SK-N-SH treated with all-trans-retinoic acid at 6 μM for 48 hours (cell line): ENCODE measurements at places on chromosomes 1 and 21.

DNA sequence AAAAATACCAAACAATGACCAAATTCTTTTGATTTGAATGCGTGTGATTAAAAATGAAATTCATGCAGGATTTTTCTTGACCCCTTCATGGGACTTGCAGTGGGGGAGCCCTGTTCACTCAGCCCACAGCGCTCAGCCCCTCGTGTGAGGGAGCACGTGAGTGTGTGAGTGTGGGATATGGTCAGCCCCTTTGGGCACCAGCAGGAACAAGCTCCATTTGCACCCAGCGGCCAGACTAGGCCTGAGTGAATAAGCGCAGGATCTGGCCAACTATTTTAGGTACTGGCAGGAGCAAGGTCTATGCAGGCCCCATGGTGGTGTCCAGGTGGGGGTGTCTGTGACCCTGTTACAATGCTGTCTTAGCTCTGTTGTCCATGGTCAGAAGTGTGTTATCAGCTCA, 1631.2 kb downstream of the BRINP3 start:
- ATAC-seq = no peak

GRCh38 chr1:201941420-201942128, 4.8 kb downstream of the LMOD1 start:
- ATAC-seq = no peak

DNA sequence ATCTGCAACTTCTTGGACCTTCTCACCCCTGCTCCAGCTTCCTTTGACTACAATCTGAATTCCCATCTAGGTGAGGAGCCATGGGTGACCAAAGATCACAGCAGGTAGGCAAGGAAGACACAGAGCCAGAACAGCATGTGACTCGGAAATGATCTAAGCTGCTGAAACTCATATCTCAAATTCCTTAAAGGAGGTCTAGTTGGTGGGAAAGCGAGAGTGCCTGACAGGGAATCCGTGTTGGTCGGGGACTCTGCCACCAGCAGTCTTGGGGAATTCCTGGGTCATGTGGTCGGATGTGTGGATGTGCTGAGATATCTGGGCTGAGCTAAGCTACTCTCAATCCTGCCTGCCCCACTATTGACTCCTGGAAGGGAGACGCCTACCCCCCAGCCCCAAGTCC, 3.2 kb upstream of the NUAK2 start:
- ATAC-seq = no peak

- ATAC-seq = no peak
Measured at GRCh38 chr21:45838634-45839033, 142.9 kb upstream of the COL6A1 start.

GRCh38 chr1:53462193-53462592, 3.0 kb downstream of the DMRTB1 start:
- no peak for ATAC-seq

DNA sequence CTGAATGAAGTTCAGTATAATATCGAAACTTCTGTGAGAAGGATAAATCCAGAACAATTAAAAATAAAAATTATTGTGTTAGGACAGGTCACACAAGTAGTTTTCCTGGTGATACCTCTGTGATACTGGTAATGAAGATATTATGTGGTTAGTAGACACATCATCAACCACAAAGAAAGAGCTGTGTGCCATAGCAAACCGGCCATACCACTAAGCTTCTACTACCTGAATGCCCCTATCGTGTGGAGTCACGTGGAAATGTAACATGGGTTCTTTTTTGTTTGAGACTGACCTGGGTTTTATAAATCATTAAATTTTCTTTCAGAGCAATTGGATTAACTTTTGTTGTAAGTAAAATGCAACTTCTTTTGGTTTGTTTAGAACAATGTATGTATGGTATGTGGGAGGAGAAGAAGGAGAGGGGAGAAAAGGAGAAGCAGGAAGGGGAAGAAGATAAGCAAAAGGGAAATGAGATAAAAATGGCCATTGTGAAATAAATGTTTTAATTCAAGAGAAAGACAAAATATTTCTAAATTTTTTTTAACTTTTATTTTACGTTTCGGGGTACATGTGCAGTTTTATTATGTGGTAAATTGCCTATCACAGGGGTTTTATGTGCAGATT, 58.2 kb upstream of the LRRC8B start:
- ATAC-seq = no peak

- ATAC-seq = peak; percentile 76
Measured at GRCh38 chr1:55007625-55008024, 8.9 kb downstream of the BSND start.

GRCh38 chr21:46307625-46308024, 16.0 kb downstream of the C21orf58 start:
- ATAC-seq = peak; percentile 39; the same call in 1 of the 3 replicates

GRCh38 chr1:231919886-231920285, 293.3 kb downstream of the DISC1 start:
- ATAC-seq = no peak

DNA sequence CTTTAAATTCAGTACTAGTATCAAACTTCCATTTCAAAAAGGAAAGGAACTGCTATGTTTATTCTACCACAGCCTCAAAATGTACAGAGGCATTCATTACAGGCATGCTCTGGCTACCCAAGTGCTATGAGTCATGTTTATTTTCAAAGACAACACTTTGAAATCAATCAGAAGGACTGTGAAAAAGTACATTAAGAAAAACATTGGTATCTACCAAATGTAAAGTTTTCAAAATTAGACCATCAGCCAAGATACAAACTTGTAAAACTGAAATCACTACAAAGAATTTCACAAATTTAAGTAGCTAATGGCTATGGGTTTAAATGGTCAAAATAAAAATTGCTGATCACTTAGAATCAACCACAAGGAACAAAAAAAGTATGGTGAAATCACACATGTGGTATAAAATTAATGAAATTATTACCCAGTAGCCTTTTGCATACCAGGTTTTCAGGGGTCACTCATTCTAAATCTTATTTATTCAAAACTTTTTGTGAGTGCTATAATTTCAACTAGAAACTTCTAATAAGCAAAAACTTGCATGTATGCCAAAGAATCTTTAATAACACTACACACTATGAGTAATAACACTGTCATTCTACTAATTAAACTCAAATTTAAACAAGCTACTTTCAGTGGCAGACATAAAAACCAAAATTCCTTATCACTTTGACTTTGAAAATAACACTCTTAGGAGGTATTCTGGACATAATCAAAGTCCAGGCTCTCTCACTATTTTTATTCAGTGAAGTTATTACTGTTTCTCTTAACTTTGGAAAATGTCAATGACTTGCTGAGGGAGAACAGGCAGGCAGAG, 49.2 kb downstream of the ENAH start:
- ATAC-seq = peak; percentile 70

DNA sequence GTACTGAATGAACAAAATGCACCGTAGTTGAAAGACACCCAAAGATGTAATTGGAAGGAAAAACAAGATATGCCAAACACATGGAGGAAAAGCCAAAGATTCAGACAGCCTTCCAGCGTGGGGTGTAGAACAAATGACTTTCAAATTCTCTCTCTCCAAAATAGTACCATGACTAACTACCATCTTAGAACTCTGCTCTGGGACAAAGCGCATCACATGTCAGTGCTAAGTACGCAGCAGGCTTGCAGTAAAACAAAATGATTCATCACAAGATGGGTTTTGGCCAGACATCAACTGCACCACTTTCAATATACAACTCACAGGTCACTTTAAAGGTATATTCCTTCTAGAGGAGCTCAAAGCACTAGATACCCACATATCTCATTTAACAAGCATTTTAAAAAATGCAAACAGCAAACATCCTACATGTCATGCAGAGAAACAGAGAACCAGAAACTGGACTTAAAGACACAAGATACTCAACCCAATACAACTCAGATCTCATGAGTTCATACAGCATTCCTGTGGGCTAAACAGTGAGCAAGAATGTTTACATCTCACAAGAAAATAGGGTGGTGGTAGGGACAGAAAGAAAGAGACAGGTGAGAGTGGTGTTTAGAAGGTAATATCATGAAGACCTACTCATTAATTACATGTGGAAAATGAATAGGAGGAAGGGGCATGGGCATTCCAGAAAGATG, 75.7 kb downstream of the BCAR3 start:
- peak; percentile 69 for ATAC-seq

- no peak for ATAC-seq
Measured at GRCh38 chr21:22710721-22711120, 1712.5 kb downstream of the NCAM2 start.

- ATAC-seq = no peak
Measured at GRCh38 chr1:8274352-8274751, 43.6 kb upstream of the SLC45A1 start.

- ATAC-seq = no peak
Measured at GRCh38 chr1:31699341-31699891, 4.4 kb downstream of the COL16A1 start.

DNA sequence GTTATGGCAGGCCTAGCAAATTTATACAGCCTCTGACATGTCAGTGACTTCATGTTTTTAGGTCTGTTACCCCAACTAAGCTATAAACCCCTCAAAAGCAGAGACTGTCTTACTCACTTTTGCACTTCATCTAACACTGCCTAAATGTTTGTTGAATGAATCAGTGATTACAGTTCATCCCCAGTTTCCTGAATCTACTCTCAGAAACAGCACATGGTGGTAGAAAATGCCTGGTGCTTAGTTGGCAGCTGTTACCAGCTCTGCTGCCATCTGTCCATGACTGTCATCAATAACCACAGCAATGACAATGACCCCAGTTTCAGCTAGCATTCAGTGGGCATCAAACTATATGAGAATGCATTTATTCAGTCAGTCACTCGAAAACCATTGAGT, 110.5 kb upstream of the SERBP1 start:
- no peak for ATAC-seq

- ATAC-seq = no peak; the same call in 2 of the 3 replicates
Measured at GRCh38 chr1:152026895-152027294, 9.9 kb downstream of the S100A11 start.

DNA sequence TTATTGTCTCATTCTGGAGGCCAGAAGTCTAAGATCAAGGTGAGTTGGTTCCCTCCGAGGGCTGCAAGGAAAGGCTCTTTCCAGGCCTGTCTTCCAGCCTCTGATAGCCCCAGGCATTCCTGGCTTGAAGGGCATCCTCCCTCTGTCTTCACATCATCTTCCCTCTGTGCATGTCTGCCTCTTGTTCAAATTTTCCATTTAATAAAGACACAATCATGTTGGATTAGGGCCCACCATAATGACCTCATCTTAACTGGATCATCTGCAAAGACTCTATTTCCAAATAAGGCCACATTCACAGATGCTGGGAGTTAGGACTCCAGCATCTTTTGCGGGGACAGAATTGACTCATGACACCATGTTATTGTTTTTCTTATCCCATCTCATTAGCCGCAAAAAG, 24.5 kb downstream of the HUNK start:
- ATAC-seq = no peak

DNA sequence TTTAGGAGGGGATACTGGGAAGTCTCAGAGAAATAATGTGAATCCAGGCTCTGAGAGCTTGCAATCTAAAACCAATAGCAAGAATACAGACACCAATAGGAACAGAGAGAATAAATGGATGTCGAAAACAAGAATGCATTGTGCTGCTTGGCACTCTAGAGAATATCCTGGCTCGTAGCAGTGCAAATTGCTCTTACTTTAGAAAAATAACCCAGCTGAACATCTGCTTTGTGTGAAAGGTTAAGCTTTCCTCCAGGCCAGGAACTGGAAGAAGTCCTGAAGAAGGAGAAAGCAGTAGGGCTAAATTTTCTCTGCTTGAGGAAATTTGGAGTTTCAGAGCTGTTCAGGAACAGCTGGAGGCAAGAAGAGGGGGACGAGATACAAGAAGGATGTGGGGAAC, 382.3 kb downstream of the HHIPL2 start:
- ATAC-seq = no peak

GRCh38 chr1:49606082-49606481, 417.7 kb downstream of the AGBL4 start:
- ATAC-seq = no peak

- no peak for ATAC-seq
Measured at GRCh38 chr1:181548497-181548896, 65.2 kb downstream of the CACNA1E start.

- ATAC-seq = no peak
Measured at GRCh38 chr1:20063861-20064292, 6.1 kb upstream of the PLA2G5 start.

DNA sequence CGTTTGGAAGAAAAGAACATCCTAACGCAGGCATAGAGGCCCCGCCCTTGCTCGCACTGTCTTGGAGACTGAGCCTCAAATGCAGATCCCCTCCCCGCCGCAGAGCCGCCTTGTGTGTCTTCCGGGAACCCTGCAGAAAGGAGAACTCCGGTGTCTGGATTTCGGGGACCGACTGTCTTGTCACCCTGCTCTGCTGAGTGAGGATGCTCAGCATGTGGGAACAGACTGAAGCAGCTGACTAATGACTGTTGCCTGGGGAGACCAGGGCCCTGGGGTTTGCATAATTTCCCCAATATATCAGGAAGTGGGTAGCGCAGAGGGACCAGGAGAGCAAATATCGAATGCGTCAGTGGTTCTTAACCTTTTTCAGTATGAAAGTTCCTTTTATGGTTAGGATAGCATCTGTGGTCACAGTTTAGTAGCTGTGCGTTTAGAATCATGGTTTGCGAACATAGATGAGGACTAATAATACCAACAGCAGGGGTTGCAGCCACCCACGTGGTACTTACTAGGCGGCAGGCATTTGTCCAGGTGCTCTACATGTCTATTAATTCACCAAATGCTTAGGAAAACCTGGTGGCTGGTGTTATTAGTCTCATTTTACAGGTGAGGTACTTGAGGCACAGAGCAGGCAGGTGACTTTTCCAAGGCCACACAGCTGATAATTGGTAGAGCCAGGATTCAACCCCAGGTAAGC, 14.3 kb downstream of the GPR137B start:
- ATAC-seq = no peak

DNA sequence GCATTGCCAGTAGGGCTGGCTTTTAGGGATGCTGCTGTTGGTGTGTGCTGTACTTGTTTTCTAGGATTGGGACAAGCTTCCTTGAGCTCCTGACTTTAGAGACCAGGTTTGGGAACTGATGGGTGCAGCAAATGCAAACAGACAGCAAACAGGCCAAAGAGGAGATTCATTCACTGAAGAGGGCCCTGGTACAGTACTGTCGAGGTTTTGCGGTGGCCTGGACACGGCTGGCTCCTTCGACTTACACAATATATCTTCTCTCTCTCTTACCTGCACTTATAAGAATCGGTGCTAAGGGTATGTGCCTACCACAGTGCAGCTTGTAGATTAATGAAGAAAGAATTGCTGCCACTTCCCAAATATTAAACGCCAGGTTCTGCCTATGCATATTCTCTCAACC, 44.6 kb downstream of the ATP1A1 start:
- no peak for ATAC-seq

GRCh38 chr21:44539046-44539445, 949 bp downstream of the KRTAP10-1 start:
- ATAC-seq = no peak
